ENCODE measurements at places on chromosomes 7 and 10. TPM values are rescaled to one million over a fixed set of nuclear protein-coding genes. Genes with fewer than 3 reads are reported as not detected.

Gene ACSL5
- total RNA-seq, result 0.39 TPM

Gene GPR85
- total RNA-seq, result not detected

Gene OR2A42
- not detected for total RNA-seq

Gene TMEM236
- 0.03 TPM for total RNA-seq

Gene ARHGEF5
- 3.0 TPM for total RNA-seq

Gene ZNF485
- total RNA-seq, result 1.5 TPM

Gene TMEM176A
- not detected for total RNA-seq

Gene ALOX5
- 0.22 TPM for total RNA-seq

Gene CTAGE15
- not detected for total RNA-seq

Gene PDE6C
- total RNA-seq, result not detected

Gene TMEM184A
- 8.1 TPM for total RNA-seq

Gene RET
- 0.56 TPM for total RNA-seq

Gene IRF5
- total RNA-seq, result 15.3 TPM

Gene VIPR2
- 0.02 TPM for total RNA-seq

Gene SLC13A1
- total RNA-seq, result not detected

Gene HOXA13
- total RNA-seq, result 1.7 TPM

Gene MCM7
- total RNA-seq, result 238 TPM

Gene ARHGAP22
- 3.4 TPM for total RNA-seq

Gene LLCFC1
- not detected for total RNA-seq

Gene TAS2R5
- 0.34 TPM for total RNA-seq

Gene PITX3
- 1.1 TPM for total RNA-seq

Gene TMEM270
- total RNA-seq, result 0.17 TPM

Gene CCDC7
- 0.72 TPM for total RNA-seq

Gene OGDH
- total RNA-seq, result 28.1 TPM

Gene STEAP1
- 16.9 TPM for total RNA-seq

Gene OPN4
- total RNA-seq, result not detected

Gene AKR1D1
- not detected for total RNA-seq

Gene MBLAC1
- 3.0 TPM for total RNA-seq

Gene FEZF1
- not detected for total RNA-seq

Gene DBNL
- 71.2 TPM for total RNA-seq

Gene OGDHL
- total RNA-seq, result 0.46 TPM

Gene WDR37
- total RNA-seq, result 8.0 TPM

Gene NPM3
- 121 TPM for total RNA-seq

Gene DOCK1
- 23.2 TPM for total RNA-seq

Gene VGF
- total RNA-seq, result 20.1 TPM

Gene TCAF1
- 19.9 TPM for total RNA-seq

Gene PPP1R9A
- total RNA-seq, result 3.6 TPM

Gene NYAP1
- total RNA-seq, result 6.7 TPM

Gene ADRB1
- total RNA-seq, result 0.91 TPM

Gene GALNT11
- total RNA-seq, result 21.3 TPM

Gene PRLHR
- total RNA-seq, result not detected

Gene MALRD1
- total RNA-seq, result not detected

Gene OPN1SW
- not detected for total RNA-seq
